Liver (tissue), 10 donors: ENCODE measurements at places on chromosomes 12 and 14. TPM values are rescaled to one million over a fixed set of nuclear protein-coding genes. Genes with fewer than 3 reads are reported as not detected.

The CRIP1 gene
- total RNA-seq, result 1.8 TPM

The TAMALIN gene
- 9.9 TPM for total RNA-seq

The CD27 gene
- 0.67 TPM for total RNA-seq

The PRICKLE1 gene
- total RNA-seq, result 5.7 TPM

The JAG2 gene
- 1.0 TPM for total RNA-seq

DNA sequence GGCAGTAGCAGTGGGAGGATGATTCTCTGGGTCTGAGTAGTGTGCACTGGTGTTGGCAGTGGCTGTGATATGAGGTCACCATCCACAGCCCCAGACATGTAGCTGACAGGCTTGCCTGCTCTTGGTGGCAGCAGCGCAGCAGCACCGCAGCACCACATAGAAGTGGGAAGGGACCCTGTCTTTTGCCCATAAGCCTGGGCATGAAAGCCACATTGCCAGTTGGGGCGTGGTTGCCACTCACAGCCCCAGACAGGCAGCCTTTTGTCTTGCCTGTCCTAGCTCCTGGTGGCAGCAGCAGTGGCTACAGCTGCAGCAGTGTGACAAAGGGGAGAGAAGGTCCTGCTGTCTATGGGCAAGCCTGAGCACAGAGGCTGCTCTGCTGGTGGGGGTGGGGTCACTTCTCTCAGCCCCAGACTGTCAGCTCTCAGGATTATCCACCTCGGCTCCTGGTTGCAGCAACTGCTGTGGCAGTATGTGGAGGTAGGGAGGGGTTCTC lies 71.5 kb downstream of the BRMS1L start:
- no peaks in the 10 kb centered on the region for H3K27me3 ChIP-seq
- H3K4me1 ChIP-seq, result no peaks in the 10 kb centered on the region
- DNase-seq, result no peak
- no peak overlapping the region for H3K27ac ChIP-seq
- no peak overlapping the region for H3K4me3 ChIP-seq

GRCh38 chr12:110776410-110776809 lies 33.7 kb upstream of the PPP1CC start:
- H3K36me3 ChIP-seq, result no peaks in the 10 kb centered on the region
- no peaks in the 10 kb centered on the region for H3K4me1 ChIP-seq
- no peaks in the 10 kb centered on the region for H3K27me3 ChIP-seq
- DNase-seq, result no peak

DNA sequence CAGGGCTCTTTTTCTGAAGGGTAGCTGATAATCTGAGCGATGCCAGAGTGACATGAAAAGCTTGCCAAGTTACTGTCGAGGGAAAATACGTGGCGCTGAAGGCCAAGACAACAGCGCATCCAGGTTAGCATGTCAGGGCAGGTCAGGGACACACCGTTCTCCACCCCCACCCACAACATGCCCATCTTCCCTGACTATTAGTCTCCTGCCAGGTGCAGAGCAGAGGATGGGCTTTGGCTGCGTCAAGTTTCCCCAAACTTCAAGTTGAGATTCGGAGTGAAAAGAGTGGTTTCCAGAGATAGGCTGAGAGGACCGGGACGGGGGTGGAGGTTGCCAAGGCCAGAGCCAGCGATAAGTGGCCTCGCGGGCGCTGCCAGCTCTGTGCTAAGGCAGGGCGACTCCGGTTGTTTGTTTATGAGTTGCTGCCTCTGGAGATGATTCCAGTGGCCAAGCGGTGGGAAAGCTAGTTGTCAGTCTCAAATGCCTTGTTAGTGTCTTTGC lies 1.7 kb downstream of the TRHDE start:
- H3K27me3 ChIP-seq, result peaks cover 2% of the 10 kb centered on the region
- H3K4me3 ChIP-seq, result peak overlapping the region; percentile 53
- DNase-seq, result no peak
- peaks cover 30% of the 10 kb centered on the region for H3K4me1 ChIP-seq

DNA sequence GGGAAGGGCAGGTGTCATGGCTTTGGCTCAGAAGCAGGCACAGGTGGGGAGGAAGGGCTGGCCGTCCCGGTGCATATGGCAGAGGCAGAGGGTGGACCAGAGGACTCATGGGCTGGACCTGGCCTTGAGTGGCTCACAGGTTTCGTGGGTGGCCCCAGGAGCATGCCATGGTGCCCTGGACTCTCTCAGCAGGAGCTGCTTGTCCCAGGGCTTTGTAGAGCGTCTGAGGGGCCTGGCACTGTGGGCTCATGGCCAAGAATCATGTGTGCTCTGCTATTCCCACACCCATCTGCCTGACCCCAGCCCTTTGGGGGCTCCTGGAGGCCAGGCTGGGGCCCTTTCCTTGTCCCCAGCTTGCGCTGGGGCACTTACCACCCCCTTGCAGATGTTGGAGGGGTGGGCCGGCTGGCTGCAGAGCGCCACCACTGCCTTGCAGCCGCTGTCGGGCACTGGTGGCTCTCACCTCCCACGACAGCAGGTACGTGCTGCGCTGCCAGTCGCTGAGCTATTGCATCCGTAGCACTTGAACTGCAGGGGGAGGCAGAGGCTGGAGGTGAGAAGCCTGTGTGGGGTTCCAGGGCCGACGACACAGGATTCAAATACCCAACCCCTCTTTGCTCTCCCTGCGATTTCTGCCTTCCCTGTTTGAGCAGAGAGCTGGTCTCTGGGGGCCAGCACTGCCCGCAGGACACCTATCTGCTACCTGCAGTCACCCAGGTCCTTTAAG lies 187.4 kb upstream of the PRMT8 start:
- H3K27ac ChIP-seq, result no peak overlapping the region
- peaks cover 2% of the 10 kb centered on the region for H3K27me3 ChIP-seq
- DNase-seq, result no peak
- no peak overlapping the region for H3K4me3 ChIP-seq

GRCh38 chr14:68245146-68246073 lies 425.8 kb downstream of the RAD51B start:
- no peak for DNase-seq
- no peak overlapping the region for H3K4me3 ChIP-seq
- H3K27ac ChIP-seq, result peak overlapping the region; percentile 82
- H3K27me3 ChIP-seq, result no peaks in the 10 kb centered on the region
- peaks cover 31% of the 10 kb centered on the region for H3K4me1 ChIP-seq

DNA sequence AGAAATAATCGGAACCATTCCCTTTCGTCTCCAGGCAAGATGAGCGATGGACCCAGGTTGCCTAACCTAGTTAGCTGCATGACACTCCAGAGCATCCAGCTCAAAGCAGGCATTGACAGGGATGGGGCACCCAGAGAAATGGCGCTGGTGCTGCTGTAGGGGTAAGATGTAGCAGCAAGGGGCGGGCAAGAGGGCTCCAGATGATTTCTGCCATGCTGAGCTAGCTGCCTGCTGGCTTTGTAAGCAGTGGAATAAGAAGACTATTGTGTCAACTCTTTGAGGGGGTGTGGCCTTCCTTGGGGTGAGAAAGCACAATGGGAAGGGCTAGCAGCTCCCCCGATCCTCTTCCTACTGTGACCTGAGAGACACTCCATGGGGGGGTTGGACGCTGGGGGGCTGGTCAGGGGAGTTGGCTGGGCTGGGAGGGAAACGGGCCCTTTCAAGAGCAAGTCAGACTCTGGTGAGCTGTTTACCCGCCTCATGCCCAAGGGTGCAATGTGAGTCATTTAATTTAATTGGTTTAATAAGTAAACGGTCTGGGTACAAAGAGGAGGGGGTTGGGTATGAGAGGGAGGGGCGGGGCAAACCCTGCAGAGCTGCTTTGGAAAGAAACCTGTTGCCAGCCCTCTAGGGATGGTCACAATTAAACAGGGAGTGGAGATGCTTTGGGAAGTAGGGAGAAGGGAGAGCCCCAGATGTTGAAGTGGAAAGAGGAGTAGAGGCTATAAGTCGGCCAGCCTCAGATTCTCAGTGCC lies 50.5 kb downstream of the B4GALNT3 start:
- no peak overlapping the region for H3K4me3 ChIP-seq
- no peaks in the 10 kb centered on the region for H3K27me3 ChIP-seq
- no peak for DNase-seq
- no peak overlapping the region for H3K27ac ChIP-seq

GRCh38 chr14:30015489-30015888 lies 87.8 kb upstream of the PRKD1 start:
- no peaks in the 10 kb centered on the region for H3K36me3 ChIP-seq
- no peak for DNase-seq
- no peak overlapping the region for H3K4me3 ChIP-seq

- no peak overlapping the region for H3K27ac ChIP-seq
- DNase-seq, result no peak
- H3K4me3 ChIP-seq, result no peak overlapping the region
- no peaks in the 10 kb centered on the region for H3K27me3 ChIP-seq
- H3K4me1 ChIP-seq, result no peaks in the 10 kb centered on the region
These were observed 60.4 kb upstream of the MANSC4 start for GRCh38 chr12:27840229-27840999.

- no peaks in the 10 kb centered on the region for H3K36me3 ChIP-seq
- H3K27ac ChIP-seq, result no peak overlapping the region
- H3K4me1 ChIP-seq, result peaks cover 11% of the 10 kb centered on the region
- no peaks in the 10 kb centered on the region for H3K27me3 ChIP-seq
These were observed 2.7 kb downstream of the CHST11 start for GRCh38 chr12:104459368-104459909.

- no peak for DNase-seq
- H3K4me1 ChIP-seq, result no peaks in the 10 kb centered on the region
- H3K4me3 ChIP-seq, result no peak overlapping the region
- H3K27me3 ChIP-seq, result no peaks in the 10 kb centered on the region
These were observed 426.0 kb downstream of the DAD1 start for GRCh38 chr14:22163051-22163450.

DNA sequence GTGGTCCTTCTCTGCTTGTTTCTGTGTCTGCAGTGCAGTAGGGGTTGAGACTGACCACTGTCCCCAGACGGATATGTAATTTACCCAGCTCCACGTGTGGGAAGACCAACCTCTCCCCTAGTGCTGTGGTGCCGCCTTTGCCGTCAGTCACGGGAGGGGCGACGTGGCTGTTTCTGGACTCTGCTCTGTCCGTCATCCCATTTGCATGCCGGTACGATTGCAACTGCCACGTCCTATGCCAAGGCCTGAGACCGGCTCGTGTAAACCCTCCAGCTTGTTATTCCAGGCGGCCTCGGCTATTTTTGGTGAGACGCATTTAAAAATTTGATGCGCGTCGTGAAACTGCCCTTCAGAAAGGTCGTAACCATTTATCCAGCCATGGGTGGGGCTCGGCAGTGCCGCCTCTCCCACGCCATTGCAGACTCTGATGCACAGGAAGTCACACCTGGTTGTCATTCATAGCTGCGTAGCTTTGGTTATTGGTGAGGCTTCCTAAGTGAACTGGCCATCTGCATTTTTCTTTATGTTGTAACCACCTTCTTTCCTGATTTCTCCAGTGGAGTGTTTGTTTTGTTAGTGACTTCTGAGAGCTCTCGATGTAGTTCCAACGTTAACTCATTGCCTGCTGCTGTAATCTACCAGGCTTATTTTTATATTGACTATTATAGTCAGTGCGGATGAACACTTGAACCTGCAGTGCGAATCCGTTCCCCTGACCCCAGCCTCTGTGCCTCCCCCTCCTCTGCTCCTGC lies 75.1 kb downstream of the ADGRD1 start:
- no peaks in the 10 kb centered on the region for H3K27me3 ChIP-seq
- H3K4me1 ChIP-seq, result no peaks in the 10 kb centered on the region
- no peak for DNase-seq
- H3K27ac ChIP-seq, result no peak overlapping the region
- H3K4me3 ChIP-seq, result no peak overlapping the region

DNA sequence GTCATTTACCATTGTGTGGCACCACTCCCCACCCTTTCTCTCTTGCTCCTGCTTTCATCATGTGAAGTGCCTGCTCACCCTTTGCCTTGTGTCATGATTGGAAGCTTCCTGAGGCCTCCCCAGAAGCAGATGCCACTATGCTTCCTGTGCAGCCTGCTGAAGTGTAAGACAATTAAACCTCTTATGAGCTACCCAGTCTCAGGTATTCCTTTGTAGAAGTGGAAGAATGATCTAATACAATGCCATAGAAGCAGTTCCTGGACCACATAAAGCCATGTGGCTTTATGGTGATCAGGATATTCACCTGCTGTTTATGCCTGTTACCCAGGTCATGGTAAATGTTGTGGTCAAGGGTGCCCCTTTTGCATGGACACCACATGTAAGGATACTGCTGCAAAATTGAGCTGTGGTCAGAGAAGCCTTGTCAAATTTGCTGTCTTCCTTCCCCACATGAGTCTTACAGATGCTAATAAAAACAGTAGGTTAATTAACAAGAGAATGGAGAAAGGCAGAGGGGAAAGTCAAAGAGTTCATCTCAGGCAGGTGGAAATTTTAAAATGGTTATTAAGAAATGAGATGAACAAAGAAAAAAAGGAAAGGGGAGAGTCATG lies 112.8 kb upstream of the IFNG-AS1 start:
- H3K36me3 ChIP-seq, result no peaks in the 10 kb centered on the region
- DNase-seq, result no peak
- H3K4me1 ChIP-seq, result no peaks in the 10 kb centered on the region
- no peak overlapping the region for H3K27ac ChIP-seq
- no peaks in the 10 kb centered on the region for H3K27me3 ChIP-seq

- H3K27me3 ChIP-seq, result no peaks in the 10 kb centered on the region
- no peaks in the 10 kb centered on the region for H3K36me3 ChIP-seq
- DNase-seq, result peak; percentile 40
- H3K4me3 ChIP-seq, result no peak overlapping the region
These were observed 101.0 kb upstream of the GZMB start for GRCh38 chr14:24734917-24735500.

GRCh38 chr14:38762426-38762825 lies 340.6 kb downstream of the SEC23A start:
- no peak overlapping the region for H3K4me3 ChIP-seq
- DNase-seq, result no peak
- H3K27me3 ChIP-seq, result no peaks in the 10 kb centered on the region
- H3K4me1 ChIP-seq, result no peaks in the 10 kb centered on the region
- no peak overlapping the region for H3K27ac ChIP-seq

- DNase-seq, result no peak
- no peaks in the 10 kb centered on the region for H3K36me3 ChIP-seq
These were observed 118.3 kb downstream of the DAAM1 start for GRCh38 chr14:59306775-59307174.

DNA sequence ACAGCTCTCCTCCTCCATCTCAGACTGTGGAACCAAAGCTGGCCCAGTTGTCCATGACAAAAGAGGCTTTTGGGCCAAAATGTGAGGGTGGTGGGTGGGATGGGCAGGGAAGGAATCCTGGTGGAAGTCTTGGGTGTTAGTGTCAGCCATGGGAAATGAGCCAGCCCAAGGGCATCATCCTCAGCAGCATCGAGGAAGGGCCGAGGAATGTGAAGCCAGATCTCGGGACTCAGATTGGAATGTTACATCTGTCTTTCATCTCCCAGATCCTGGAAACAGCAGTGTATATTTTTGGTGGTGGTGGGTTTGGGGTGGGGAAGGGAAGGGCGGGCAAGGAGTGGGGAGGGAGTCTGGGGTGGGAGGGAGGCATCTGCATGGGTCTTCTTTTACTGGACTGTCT lies 11.8 kb upstream of the TAMALIN start:
- H3K4me3 ChIP-seq, result no peak overlapping the region
- no peaks in the 10 kb centered on the region for H3K4me1 ChIP-seq
- H3K27ac ChIP-seq, result no peak overlapping the region
